ENCODE measurements at places on chromosomes 6 and 20.

DNA sequence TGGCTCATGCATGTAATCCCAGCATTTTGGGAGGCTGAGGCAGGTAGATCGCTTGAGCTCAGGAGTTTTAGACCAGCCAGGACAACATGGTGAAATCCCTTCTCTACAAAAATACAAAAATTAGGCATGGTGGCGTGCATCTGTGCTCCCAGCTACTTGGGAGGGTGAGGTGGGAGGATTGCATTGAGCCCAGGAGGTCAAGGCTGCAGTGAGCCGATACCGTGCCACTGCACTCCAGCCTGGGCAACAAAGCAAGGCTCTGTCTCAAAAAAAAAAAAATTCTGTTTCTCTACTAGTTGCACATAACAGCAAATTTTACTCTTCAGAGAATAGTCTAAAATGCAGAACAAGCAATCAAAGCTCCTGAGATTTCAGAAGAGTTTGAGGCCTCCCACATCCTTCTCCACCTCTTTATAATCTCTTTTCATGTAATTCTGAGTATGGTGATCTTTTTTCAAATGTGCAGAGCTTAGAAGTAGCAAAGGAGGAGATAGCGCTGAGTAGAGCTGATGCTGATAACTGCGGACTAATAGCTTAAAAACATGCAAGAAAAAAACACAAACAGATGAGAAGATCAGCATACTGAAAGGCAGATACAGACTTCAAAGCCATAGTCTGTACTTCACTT lies 23.3 kb downstream of the LRRN4 start:
- no peak for DNase-seq

GRCh38 chr20:47818466-47818865 lies 33.2 kb upstream of the SULF2 start:
- no peak for DNase-seq

DNA sequence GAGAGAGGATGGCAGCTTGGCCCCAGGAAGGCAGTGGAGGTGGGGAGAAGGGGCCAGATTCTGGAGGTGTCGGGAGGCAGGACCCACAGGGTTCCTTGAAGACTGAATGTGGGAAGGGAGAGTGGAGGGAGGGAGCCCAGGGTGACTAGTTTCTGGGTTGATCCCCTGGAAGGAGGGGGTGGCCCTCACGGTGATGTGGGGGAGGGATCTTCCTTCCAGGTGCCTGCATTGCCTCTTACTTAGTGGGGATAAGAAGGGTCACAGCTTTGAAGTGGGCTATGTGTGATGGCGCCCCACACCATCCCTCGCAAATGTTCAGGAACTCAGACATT lies 26.7 kb downstream of the VSTM2L start:
- DNase-seq, result no peak

DNA sequence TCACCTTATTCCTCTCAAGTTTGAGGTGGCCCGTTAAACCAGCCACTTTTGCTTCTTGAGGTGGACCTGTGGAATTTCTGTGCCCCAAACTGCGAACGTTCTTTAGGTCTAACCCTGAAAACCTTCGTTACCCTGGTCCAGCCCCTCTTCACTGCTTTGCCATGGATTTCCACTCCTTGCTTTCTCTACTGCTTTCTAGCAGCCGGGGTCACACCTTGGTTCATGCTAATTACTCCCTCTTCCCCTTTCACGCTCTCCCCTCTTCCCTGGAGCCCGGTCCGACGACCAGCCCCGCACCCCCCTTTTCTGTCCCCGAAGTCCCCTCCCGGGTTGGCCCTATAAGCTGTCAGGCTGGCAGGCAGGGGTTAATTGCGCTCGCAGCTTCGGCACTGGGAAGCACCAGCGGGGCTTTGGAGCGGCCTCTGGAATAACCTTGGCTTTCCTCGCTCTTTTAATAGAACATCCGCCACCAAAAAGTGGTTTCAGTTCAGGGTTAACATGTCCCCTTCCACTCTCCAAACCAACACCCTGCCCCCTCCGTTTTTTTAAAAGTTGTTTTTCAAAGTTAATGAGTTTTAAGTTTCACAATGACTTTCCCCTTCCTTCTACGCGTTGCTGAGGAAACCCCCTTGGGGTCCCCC lies 1.4 kb upstream of the HIVEP1 start:
- no peak for DNase-seq

DNA sequence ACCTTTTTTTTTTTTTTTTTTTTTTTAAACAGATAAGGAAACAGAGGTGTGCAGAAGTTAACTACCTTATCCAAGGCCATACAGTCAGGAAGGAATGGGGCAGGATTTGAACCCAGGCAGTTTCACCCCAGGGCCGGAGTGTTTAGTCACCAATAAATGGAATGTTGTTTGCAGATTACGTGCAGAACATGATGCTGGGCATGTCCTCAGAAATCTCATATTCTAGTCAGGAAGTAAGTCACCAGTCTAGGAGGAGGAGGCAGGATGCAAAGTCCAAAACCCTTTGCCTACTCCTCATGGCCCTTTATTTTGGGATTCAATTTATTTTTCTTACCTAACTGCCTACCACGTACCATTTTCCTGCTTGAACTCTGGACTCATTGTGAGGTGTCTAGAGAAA lies 57.1 kb upstream of the LRRC1 start:
- no peak for DNase-seq

DNA sequence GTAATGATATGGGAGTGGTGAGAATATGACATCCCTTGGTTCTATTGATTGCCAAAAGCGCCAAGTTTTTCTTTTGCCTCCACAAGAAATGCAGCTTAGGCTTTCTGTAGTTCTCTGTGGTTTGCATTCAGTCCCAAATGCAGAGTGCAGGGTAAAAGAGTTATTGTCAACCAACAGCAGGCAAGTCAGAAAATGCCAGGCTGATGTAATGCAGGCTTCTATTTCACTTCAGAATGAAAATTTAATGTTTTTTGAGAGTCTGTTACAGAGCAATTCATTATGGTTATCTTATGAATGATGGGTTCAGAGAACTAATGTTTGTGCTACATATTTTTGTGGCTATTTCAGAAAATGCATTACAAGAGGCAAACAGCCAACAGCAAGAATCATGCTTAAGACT lies 293.5 kb downstream of the CENPW start:
- DNase-seq, result no peak

DNA sequence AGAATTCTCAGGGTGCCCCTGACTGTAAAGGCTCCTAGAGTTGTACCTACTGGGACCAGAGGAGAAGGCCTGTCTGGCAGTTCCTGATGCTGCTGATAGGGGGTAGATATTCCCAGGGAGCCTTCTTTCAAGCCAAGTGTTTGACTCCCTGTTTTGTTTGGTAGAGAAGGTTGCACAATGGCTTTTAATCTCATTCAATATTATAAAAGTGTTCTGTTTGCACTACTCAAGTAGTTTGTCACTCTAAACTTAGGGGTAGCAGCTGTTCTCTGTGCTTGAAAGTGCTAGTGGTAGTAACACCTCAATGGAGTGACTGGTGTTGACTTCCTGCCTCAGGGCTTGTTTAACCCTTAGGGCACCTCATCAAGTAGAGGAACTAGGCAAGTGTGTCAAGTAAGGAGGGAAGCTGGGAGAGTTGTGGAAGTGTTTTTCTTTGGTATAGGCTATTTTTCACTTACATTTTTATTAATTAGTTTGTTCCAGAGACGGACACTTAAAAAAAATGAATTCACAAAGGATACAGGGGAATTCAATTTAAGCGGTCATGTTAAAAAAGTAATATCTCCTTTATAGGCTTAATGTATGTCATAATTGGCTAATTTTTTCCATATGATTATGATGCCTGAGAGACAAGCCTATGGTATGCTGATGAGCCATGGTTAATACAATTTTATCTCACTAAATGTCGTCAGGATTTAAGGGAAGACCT lies 38.1 kb downstream of the BICRAL start:
- DNase-seq, result no peak

DNA sequence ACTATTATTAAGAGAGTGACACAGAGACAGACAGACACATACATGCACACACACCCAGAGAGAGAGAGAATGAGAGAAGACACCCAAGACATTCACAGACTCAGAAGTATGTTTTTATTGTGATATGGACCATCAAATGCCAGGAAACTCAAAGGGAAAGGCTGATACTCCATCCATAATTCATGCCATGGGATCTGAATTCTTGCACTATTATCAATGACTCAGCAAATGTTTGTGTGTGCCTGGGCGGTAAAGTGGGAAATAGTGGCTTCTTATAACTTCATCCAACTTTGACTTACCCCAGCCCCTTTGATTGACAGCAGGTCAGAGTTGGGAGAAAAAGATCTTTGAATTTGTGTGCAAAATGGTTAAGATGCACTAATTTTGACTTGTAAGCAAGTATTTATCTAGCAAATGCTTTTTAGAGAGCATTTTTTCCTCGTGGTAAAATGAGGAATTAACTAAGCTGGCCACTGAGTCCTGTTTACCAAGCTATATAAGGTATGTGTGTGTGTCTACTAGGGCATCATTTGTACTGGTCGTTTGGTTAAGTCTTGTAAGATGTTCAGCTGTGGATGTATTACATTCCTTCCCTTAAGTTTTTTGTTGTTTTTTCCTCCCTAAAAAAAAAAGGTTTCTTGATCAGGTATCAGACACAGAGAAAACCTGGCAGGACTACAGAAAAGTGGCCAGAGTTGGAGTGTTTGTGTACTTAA lies 3.0 kb upstream of the CCN2 start:
- DNase-seq, result no peak

DNA sequence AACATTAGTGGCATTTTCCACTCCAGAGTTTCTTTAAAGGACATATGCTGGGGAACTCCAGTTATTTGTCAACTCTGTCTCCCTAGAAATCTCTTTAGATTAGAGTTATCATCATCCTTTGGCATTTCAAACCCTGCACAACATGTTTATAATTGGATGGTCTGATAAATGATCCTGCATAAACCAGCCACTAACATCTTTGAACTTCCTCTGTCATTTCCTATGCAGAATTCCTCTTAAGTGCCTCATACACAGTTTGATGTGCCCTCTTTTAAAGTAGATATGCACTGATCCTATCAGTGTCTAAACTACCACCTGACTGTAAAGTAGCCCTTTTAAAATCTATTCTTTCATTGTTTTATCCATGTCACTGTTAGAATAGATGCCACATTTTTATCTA lies 306.3 kb upstream of the IRAK1BP1 start:
- DNase-seq, result no peak

DNA sequence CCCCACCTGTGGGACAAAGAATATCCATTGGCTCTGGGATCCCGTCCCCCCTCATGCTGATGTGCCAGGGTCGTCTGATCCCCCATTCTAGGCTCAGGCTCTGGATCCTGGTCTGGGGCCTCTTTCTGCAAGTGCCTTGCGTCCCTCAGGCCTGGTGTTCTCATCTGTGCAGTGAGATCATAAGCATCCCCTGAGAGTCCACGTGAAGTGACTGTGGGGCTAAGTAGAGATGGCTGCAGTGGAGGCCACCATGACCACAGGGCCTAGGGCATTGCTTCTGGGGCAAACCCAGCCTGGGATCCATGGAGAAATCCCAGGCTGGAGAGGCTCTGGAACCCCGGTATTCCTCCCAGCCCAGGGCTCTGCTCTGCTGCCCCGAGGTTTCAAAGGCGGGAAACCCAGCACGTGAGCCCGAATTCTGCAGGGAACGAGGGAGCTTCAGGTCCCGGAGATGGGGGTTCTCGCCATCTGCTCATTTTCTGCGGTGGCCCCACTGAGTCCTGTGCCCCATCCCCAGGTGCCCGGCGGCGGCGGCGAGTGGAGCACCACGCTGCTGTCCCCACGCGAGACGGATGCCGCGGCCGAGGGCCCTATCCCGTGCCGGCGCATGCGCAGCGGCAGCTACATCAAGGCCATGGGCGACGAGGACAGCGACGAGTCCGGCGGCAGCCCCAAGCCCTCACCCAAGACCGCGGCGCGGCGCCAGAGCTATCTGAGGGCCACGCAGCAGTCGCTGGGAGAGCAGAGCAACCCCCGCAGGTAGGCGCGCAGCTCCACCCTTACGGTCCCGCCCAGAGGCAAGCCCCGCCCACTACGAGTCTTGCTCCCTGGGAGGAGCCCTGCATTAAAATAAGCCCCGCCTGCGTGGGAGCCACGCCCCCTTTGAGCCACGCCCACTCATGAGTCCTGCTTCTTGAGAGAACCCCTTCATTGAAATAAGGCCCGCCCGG lies 105.5 kb upstream of the MYL9 start:
- peak; percentile 45 for DNase-seq

DNA sequence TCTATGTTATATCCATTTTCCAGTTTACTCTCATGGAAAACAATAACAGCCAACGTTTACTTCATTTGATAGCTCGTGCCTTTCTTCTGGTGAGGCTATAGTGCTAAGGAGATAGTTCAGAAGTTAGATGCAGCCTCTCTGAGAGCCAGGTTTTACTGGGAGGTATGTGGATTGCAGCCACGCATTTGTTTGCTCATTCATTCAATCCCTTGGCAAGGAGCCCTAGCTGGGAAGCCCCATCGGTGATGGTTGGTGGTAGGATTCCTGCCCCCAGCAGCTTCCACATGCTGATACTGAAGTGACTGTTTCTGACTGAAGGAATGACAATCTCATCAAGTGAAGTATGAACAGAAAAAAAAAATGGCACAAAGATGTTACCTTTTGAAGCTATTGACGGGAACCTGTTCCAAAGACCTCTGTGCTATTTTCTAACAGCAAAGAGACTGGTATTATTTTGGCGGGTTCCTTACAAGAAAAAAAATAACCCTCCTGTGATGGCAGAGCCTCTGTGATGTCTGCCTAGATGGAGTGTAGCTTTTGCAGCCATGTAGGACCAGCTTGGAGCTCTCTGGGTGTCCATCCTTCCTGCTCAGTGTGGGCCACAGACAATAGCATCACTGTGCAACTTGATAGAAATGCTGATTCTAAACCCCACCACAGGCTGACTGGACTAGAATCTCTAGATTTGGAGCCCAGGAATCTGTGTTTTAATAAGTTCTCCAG lies 30.6 kb downstream of the SNAP25 start:
- no peak for DNase-seq

GRCh38 chr6:95292011-95292410 lies 285.3 kb upstream of the MANEA start:
- no peak for DNase-seq

DNA sequence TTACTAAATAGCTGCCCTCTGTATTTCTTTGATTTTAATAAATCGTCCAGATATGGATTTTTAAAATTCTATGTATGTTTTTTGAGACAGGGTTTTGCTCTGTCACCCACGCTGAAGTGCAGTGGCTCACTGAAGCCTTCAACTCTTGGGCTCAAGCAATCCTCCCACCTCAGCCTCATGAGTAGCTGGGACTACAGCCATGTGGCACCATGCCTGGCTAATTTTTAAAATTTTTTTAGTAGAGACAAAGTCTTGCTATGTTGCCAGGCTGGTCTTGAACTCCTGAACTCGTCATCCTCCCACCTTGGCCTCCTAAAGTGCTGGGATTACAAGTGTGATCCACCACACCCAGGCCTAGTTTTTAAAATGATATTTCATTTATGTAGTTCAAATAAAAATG lies 47.4 kb upstream of the DDR1 start:
- DNase-seq, result no peak

GRCh38 chr20:20019123-20019522 lies 2.0 kb downstream of the NAA20 start:
- no peak for DNase-seq

GRCh38 chr6:154241581-154241980 lies 115.0 kb downstream of the IPCEF1 start:
- no peak for DNase-seq
